ENCODE measurements at places on chromosomes 12 and 14.

- no peak for DNase-seq
These were observed 186.3 kb downstream of the RIMBP2 start for GRCh38 chr12:130529781-130530180.

- DNase-seq, result no peak
These were observed 4.0 kb downstream of the TMPO start for GRCh38 chr12:98519257-98519907.

- no peak for DNase-seq
These were observed 310.0 kb downstream of the ADAMTS20 start for GRCh38 chr12:43241986-43242385.

GRCh38 chr12:106564678-106565329, 18.0 kb upstream of the RFX4 start:
- DNase-seq, result no peak

GRCh38 chr12:30145684-30146032, 361.9 kb upstream of the TMTC1 start:
- no peak for DNase-seq

DNA sequence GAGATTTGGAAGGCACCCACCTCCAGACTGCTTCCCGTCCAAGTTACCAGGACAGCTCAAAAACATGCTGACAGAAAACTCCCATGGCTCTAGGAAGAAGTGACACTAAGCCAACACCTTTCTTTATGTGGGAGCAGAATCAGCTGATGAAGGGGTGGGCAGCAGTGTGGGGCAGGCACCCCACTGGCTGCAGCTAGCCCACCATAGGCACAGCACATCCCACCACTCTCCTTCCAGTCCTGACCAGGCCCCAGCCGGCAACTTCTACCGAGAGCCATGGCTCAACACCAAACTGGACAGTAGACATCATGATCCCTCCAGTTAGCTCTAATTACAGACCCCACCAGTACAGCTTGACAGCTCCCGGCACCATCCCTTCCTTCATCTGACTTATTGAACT, 45.0 kb downstream of the SH2B3 start:
- DNase-seq, result no peak
